ENCODE measurements at places on chromosomes 13 and 19.

DNA sequence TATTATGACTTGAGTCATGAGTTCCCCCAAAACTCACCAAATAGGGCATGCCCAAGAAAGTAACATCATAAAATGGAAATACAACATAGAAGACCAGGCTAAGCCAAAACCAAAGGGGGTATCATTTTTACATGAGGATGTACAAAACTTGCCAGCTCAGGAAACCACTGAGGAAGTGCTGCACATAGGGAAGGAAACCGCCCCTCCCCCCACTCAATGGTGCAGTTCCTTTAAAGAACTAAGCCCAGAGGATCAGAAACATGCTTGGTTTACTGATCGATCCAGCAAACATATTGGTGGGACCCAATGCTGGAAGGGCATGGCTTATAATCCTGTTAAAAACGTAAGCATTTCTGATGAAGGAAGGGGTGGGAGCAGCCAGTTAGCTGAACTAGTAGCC, 4.2 kb upstream of the ZNF486 start:
- DNase-seq = no peak

- DNase-seq = no peak
Measured at GRCh38 chr19:34556488-34556887, 74.9 kb downstream of the WTIP start.

DNA sequence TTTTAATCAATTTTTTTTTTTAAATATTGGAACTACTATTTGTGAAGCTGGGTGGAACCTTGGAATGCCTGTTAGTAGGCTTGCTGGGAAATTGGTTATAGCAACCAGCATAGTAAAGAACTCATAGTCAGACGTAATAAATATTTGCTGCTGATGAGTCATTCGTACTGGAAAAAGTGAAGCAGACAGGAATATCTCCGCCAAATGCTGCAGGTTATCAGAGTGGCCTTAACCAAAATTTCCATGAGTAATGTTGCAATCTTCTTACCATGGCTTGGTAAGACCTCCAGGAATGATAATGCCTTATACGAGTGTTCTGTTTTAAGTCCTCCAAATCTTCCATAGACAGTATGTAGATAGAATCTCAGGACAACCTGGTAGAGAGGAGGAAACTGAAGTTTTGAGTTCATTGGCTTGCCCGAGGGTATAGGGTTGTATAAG, 34.2 kb downstream of the MBNL2 start:
- no peak for DNase-seq

DNA sequence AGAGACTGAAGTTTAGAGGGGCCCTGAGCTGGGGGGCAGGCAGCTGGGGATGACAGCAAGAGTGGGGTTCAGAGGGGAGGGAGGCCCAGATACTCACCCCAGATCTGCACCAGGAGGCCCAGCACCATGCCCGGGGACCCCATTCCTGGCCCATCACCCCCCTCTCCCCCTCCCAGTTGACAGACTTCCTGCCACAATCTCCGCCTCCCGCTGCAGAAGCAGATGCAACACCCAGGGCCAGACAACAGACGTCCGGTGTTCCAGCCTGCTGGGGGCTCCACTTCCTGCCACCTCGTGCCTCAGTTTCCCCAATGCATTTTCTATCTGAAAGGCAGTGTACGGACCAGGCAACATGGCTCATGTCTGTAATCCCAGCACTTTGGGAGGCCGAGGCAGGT, at the start of gene TMIGD2:
Gene TMIGD2 (minus strand): TSS at position 147 of the 398 bp plus-strand sequence. CDS start 4 bp downstream, at position 143.
- DNase-seq = no peak

GRCh38 chr13:66585669-66586203, 644.4 kb downstream of the PCDH9 start:
- DNase-seq = no peak

DNA sequence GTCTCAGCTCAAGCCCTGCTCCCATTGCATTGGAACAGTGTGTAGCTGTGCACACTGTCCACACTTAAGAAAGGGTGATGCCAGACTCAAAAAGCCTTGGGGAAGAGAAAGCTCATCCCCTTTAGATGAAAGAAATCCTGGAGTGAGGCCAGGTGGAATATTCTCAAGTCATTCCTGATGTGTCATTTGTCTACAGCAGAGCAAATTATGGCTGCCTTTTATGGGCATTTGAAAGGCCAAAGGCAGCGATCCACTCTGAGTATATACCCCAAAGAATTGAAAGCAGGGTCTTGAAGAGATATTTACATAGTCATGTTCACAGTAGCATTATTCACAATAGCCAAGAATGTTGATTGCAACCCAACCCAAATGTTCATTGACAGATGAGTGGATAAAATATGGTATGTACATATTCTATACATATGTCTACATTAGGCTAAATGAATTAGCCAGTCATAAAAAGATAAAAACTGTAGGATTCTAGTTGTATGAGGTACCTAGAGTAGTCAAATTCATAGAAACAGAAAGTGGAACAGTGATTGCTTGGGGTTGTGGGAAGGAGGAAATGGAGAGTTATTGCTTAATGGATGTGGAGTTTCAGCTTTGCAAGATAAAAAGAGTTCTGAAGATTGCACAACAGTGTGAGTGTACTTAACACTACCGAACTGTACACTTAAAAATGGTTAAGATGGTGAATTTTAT, 214.9 kb downstream of the KCNRG start:
- no peak for DNase-seq

DNA sequence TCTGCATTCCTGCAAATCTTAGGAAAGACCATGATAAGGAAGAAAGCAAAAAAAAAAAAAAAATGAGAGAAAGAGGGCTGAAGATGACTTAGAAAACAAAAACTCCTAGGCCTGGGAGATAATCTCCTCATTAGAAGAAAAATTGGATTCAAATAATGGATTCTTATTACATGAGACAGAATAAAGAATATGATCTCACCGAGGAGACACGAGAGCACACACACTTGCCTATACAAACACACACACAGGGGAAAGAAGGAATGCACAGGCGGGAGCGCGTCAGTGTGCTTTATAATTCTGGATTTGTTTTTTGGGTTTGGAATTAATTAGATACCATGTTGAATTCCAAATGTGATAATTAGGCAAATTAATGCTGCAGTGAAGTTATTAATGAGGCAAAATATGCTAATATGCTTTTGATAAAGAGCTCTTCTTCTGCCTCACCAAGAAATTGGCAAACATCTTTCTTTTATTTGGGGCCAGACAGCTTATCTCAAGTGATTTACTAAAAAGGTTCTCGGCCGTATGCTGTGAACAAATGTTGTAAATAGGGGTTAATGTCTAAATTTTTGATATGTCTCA, 36.1 kb upstream of the PCDH8 start:
- no peak for DNase-seq

DNA sequence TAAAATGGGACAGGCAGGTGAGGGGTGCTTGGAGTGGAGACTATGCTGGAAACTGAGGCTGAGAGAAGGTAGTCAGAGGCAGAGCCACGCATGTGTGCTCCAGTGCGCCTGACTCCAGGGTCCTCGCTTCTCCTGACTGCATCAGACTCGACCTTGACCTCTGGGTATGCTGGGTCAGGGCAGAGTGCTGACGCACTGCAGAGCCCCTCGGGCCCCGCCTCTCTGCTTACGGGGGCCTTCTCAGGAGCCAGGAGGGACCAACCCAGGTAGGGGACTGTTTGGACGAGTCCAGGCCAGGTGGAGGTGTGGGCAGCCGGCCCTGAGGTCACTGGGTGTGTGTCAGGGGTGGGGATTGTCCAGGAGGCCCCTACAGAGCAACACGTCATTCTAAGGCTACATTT, 22.9 kb upstream of the SLC7A10 start:
- no peak for DNase-seq

DNA sequence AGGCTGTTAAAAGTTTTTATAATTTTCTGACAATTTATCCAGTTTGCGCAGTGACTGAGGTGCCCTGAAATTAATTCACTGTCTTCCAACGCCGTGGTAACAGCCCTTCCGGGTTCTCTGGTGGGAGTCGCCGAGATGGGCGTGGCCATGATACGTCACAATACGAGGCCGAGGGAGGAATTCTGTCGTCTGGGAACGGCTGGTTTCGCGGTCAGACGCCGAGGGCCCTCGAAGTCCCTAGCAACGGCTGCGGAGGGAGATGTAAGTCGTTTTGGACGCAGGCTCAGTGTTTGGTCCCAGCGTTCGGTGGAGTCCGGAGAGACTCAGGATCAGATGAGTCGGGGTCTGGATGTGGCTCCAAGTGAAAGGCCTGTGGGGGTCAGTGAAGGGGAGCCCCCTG, 21.7 kb downstream of the ZNF613 start:
- no peak for DNase-seq

GRCh38 chr19:41930926-41931592, 2.8 kb upstream of the ERFL start:
- DNase-seq = no peak

DNA sequence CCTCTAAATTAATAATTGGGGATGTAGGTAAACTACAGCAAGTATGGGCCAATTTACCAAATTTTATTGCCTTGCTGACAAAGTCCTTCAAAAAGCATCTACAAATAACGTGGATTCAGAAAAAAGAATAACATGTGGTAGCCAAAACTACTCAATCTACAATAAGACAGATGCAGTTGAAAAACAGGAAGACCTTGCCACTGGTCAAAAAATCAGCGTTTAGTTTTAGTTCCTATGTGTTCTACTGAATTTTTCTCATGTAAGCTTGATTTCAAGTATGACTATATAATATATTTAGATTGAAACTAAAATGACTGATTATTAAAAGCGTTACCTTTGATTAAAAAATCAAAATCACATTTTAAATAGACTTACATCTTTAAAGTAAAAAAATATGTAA, 1317.6 kb downstream of the PCDH9 start:
- DNase-seq = no peak

DNA sequence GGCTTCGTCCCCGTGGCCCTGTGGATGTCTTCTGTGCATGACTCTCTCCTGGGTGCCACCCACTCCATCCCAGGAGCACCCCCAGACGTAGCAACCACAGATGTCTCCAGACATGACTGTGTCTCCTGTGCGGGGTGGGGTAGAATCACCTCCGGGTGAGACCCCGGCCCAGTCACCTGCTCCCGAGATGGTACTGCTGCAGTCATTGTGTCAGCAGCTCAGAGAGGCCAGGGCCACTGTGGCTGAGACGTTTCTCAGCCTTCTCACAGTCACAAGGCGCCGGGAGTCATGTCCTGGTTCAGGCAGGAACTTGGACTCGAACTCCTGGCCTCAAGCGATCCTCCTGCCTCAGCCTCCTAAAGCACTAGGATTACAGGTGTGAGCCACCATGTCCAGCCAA, 16.6 kb downstream of the NCLN start:
- no peak for DNase-seq

GRCh38 chr19:4811328-4812131, 20.0 kb downstream of the TICAM1 start:
- peak; percentile 89 for DNase-seq

DNA sequence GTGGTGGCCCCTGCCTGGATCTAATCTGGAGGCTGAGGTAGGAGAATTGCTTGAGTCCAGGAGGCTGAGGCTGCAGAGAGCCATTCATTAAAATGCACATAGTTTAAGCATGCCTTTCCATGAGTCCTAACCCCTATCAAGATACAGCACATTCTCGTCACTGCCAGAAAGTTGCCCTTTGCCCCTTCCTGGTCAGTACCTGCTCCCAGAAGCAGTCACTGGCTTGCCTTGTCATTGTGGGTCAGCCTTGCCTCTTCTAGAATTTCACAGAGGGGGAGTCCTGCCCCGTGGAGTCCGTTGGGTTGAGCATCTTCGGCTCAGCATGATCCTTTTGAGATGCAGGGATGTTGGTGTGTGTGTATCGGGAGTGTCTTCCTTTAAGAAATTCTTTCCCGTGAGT, 10.8 kb downstream of the BICRA start:
- no peak for DNase-seq

DNA sequence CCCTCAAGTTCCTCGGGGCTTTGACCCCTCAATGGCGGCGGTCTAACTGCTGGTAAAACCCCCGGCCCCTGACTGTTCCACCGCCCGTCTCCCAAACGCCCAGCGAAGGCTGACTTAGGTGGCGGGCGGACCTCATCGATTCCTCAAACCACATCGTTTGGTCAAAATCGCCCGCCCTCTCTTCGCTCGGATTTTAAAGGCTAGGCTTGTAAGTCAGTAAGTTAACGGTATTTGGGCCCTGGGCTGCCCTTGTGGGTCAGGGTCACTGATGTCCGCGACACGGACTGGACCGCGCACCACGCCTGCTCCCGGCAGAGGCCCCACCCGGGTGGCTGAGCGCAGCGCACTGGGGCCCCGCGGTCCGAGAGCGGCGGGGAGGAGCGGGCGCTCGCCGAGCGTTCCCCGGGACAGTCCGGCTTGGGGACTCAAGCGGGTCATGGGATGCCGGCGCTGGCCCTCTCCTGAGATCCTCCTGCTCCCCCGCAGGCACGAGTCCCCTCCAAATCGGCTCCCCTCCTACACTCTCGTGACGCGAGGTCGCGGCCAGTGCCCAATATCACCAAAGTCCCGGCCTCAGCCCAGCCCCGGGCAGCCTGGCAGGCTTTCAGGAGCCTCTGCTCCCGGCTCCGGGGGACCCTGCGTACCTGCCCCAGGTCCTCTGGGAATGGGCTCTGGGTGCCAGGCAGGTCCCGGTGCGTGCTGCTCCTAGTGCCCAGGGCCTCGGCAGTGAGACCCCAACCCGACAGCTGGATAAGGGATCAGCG, 1.0 kb downstream of the FLT1 start:
- no peak for DNase-seq

DNA sequence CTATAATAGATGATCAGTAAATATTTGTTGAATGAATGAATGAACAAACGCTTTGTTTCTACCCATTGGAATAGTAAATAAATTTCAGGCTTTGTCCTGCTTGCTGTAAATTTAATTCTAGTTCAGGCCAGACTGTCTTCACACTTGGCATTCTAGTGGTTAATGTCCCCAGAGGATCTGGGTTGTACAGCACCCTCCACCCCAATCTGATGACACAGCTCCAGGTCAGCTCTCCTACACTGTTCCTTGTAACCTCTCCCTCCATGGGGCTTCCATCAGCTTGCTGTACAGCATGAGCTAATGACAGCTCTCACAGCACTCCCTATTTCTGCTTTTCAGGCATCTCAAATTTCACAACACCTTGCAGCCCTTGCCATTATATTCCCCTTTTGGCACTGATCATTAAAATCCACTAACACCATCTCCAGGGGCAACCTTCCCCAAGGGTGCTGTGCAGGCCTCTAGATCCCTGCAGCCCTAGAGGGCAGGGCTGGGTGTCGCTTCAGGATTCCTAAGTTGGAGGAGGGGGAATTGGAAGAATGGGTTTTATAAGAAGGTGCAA, 12.7 kb upstream of the KL start:
- DNase-seq = no peak

- DNase-seq = no peak
Measured at GRCh38 chr13:78410164-78410563, 193.2 kb downstream of the POU4F1 start.

DNA sequence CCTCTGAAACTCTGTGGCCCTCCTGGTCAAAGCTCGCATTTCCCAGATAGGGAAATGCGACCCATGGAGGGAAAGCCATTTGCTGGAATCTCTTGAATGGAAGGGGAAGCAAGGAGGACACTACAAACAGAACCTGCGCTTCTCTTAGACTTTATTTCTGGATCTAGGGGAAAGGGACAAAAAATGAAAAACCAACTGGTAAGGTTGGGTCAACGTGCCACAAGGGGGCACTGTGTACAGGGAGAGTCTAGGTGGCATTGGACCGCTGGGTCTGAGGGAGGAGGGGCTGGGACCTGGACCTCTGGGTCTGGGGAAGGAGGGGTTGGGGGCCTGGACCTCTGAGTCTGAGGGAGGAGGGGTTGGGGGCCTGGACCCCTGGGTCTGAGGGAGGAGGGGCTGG, 5.0 kb downstream of the KLK4 start:
- peak; percentile 32 for DNase-seq
